ENCODE measurements at places on chromosomes 5 and 9.
A peak's percentile ranks its signal among the peaks of the same experiment; 100 is the strongest.

GRCh38 chr9:85163415-85163814 lies 493.9 kb downstream of the NTRK2 start:
- no peak for DNase-seq

- DNase-seq, result no peak
These were observed 455.1 kb downstream of the EFNA5 start for GRCh38 chr5:107215611-107216010.

DNA sequence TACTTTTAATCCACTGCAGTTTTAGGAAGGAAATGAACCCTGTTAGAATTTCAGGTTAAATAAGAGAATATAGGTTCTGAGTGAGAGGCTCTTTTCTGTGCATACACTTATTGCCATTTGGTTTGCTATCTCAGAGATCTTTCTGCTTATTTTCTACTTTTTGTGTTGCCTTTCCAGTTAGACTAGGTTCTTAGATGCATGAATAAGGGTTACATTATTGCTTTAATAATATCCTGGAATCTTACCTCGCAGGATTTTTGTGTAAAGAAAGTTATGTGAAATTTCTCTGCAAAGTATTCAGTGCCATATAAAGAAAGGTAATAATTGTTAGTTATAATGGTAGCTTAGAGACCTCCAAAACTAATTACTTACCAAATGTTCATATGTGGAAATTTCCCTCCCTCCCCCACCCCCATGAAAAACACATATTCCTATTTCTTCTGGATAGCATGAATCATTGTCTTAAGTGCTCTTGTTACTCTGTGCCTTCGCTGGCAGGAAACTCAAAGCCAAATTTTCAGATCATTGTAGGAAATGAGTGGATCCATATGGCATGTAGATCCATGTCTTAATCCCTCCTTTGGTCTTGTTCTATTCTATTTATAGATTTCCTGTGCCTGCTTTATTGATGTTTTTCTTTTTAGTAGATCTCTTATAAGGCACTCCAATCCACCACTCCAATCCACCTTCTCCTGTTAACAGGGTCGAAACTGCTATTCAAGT lies 2.7 kb upstream of the APBA1 start:
- DNase-seq, result no peak

DNA sequence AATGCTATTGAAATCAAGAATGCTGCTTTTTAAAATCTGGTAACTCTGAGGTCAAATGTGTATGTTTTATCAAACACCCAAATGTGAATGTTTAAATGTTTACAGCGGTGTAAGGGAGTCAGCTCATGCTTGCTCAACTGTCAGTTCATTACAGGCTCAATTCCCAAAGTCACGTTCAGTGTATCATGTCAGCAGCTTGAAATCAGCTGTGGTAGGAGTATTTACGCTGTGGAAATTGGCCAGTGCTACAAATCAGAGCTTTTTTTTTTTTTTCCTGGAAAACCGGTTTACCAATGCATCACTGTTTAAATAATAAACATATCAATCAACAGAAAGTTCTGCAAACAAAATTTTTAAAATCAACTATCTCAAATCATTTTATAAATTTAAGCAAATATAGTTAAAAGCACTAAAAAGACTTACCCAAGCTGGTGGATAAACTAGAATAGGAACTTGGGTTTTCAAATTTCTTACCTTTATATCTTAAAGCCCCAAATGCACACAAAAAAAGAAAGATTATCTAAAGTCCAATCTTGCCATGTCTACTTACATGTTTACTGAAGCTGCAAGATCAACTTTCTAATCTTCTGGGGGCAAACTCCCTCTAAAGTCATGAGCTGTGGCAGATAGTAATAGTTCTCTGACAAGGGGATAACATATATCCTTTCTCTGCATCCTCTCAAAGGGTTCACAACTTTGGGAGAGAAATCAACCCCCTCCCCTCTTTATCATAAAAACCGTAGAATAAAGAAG lies 57.6 kb upstream of the GRAMD2B start:
- no peak for DNase-seq

- peak; percentile 40 for DNase-seq
These were observed 687.6 kb upstream of the MEF2C start for GRCh38 chr5:89570557-89570956.

GRCh38 chr9:72986522-72987116 lies 33.8 kb upstream of the ALDH1A1 start:
- no peak for DNase-seq

DNA sequence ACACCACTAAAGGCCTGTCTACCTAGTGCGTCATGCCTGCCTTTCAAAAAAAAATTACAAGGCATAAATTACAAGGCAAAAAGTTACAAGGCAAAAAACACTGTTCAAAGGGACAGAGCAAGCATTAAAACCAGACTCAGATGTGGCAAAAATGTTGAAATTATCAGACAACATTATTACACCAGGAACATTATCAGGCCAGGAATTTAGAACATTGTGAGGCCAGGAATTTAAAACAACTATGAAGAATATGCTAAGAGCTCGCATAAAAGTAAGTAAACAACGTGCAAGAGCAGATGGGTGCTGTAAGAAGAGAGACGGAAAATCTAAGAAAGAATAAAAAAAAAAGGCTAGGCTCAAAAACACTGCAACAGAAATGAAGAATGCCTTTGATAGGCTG lies 18.2 kb upstream of the MLANA start:
- DNase-seq, result no peak

GRCh38 chr9:133581513-133582343 lies 27.5 kb downstream of the FAM163B start:
- DNase-seq, result no peak

DNA sequence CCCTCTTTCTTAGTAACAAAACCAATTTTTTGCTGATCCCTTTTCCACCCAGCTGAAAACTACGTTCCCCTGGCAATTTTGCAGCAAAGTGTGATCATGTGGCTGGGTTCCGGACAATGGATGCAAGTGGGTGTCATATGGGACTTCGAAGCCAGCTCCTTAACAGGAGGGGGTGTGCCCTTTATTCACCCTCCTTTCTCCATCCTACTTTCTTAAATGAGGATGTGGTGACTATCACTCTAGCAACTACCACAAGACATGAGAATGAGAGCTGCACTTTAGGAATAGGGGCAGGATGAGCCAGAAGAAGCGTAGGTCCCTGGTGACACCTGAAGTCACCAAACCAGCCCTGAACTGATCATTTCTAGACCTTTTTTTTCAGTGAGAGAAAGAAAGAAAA lies 58.9 kb downstream of the IRF1 start:
- no peak for DNase-seq

- no peak for DNase-seq
These were observed 5.2 kb downstream of the LRRTM2 start for GRCh38 chr5:138869763-138870500.

- peak; percentile 59 for DNase-seq
These were observed 5.6 kb upstream of the IER5L start for GRCh38 chr9:129183495-129184218.

DNA sequence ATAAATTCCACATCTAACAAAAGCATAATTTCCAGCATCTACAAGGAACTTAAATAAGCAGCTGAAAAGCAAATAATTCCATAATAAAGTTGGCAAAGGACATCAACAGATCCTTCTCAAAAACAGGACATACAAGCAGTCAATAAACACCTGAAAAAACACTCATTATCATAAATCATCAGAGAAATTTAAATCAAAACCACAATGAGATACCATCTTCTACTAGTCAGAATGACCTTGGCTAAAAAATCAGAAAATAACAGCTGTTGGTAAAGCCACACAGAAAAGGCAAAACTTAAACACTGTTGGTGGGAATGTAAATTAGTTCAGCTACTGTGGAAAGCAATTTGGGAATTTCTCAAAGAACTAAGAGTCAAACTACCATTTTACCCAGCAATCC lies 1371.1 kb upstream of the ACO1 start:
- DNase-seq, result no peak
